ENCODE measurements at places on chromosomes 6 and 20.

- no peak for DNase-seq
These were observed 121.1 kb downstream of the GMDS start for GRCh38 chr6:2124260-2124709.

DNA sequence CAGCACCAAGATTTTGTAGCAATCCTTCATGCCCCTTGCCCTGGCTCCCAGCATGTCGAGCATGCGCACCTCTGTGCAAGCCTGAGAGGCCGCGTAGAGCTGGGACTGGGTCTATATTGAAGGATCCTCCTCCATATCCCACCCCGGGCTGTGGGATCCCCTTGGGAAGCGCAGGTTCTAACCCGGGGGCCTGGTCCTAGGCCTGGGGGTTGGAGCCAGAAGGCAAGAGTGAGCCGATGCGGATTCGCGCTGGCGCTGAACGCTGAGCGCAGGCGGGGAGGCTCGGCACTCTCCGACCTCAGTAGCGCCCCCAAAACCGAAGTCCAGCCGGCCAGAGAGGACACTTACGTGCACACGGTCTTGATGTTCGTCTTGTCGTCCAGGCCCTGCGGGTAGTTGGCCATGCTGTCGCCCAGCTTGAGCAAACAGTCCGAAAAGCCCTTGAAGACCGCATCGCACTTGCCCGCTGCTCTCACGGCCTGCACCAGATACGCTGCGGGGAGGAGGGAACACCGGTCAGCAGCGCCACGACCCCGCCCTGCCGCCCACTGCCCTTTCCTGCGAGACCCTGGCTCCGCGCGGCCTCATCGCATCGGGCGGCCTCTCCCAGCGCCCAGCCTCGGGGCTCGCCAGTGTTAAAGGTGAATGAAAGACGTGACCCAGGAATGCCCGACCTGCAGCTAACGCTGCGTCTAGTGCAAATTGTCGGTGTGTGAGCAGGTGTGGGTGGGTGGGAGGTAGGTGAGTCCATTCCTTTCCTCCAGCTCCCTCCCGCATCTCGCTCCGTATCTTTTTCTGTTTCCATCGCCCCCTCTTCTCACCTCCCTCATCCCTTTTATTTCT is 4.5 kb downstream of the NRN1 start:
- no peak for DNase-seq

DNA sequence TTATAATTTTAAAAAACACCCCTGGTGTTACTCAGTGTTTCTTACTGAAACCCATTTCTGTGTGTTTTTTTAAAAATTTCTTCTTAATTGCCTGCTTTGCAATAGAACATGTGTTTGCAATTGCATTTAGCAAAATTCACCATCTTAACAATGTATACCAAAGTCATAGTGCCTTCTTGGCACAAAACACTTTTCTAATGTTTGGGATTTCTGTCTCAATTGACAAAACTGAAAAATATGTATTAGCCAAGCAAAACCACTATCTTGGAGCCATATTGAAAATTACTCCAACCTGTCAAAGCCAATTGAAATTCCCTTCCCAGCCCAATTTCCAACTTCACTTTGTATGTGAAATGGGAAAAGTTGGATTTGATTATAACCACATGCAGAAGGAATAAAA is 88.4 kb upstream of the RSPO3 start:
- DNase-seq: no peak

- DNase-seq: no peak
These were observed 102.9 kb upstream of the SIRPA start for GRCh38 chr20:1792274-1792673.

DNA sequence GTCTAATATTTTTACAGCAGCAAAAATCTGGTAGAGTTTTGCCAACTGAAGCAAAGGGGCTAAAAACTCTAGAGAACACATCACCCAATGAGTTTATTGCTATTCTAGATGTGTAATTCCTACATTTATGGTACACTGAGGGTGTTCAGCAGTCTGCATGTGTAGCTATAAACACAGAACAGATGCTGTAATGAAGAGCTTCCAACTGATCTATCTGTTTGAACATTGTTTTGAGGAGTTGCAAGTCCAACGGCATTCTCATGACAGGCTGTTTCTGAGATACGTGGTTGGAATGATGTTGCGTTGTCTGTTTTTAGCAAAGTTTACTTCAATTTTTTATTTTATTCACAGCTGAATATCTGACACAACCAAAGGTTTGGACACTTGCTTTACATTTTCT is 141.2 kb upstream of the RAB32 start:
- DNase-seq: no peak

Measured in Right ventricle myocardium inferior (tissue), 1 donor.